ENCODE measurements at places on chromosomes 1 and 21. TPM values are rescaled to one million over a fixed set of nuclear protein-coding genes. Genes with fewer than 3 reads are reported as not detected.

GRCh38 chr1:163824006-163824405 lies 502.3 kb downstream of the NUF2 start:
- DNase-seq, result no peak
- H3K27me3 ChIP-seq, result no peaks in the 10 kb centered on the region
- no peak overlapping the region for H3K4me3 ChIP-seq
- H3K36me3 ChIP-seq, result no peaks in the 10 kb centered on the region
- H3K4me1 ChIP-seq, result no peaks in the 10 kb centered on the region
- H3K27ac ChIP-seq, result no peak overlapping the region

DNA sequence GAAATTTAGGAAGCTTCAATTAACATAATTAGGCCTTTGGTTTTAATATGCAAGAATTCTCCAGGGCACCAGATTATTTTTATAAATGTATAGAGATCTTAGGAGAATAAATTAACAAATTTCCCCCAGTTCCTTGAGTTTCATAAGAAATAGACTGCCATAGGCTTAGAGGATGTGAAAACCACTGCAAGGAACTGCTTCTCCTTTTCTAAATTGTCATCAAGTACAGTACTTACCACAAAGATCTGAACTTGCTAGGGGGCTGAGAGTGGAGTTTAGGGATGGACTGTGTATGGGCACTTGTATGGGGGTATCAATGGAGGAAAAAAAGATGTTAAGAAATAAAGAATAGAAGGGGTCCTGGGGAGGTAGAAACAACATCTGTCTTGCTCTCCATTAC lies 31.1 kb downstream of the LHX8 start:
- H3K27me3 ChIP-seq, result no peaks in the 10 kb centered on the region
- no peak overlapping the region for H3K4me3 ChIP-seq
- DNase-seq, result no peak
- H3K36me3 ChIP-seq, result no peaks in the 10 kb centered on the region
- no peaks in the 10 kb centered on the region for H3K4me1 ChIP-seq

GRCh38 chr1:10795276-10796021 lies 997 bp downstream of the CASZ1 start:
- H3K4me3 ChIP-seq, result peak overlapping the region; percentile 67
- H3K36me3 ChIP-seq, result no peaks in the 10 kb centered on the region
- H3K4me1 ChIP-seq, result peaks cover 12% of the 10 kb centered on the region
- peaks cover 37% of the 10 kb centered on the region for H3K27me3 ChIP-seq
- H3K27ac ChIP-seq, result no peak overlapping the region

GRCh38 chr1:2173546-2174347 lies 20.8 kb downstream of the FAAP20 start:
- no peak for DNase-seq
- H3K4me1 ChIP-seq, result peaks cover 1% of the 10 kb centered on the region
- H3K27me3 ChIP-seq, result no peaks in the 10 kb centered on the region
- no peak overlapping the region for H3K4me3 ChIP-seq
- no peak overlapping the region for H3K27ac ChIP-seq
- H3K36me3 ChIP-seq, result peaks cover 39% of the 10 kb centered on the region

The TNNT2 gene
- not detected for total RNA-seq

Data from activated B cell treated with CpG ODN at 0.5 μM for 24 hours (primary cell).